Cerebellum (tissue), 4 donors: ENCODE measurements at places on chromosomes 7 and 10.

DNA sequence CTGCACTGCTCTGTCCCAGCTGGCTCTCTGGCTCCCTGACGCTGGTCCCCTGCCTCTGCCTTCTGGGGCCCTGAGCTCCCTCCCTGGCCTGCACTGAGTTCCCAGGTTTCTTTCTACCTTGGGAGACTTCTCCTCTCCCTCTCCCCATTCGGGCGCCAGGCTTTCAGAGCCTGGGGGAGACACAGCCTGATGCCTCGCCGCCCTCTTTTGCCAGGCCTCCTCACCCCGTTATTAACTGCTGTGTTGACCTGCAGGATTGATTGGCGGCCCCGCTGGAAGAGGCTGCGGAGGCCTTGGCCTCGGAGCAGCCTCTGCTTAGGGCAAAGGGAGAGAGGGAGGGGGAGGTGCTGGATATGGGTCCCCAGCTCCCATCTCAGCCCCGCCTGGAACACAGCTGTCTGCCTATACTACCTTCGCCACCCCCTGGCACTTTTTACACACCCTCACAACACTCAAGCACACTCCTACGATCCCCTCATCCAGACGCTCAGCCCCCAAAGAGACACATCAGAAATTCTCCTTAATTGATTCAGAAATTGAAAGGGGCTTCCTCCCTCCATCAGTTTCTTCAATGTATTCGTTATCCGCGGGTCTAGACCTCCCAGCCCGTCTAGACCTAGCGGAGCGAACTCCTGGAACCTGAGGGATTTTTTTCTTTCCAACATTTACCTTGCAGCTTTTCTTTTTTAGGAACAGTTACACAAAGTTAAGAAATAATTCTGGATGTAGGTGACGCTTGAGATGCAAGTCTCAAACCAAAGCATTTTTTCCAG, 7.1 kb upstream of the PAX2 start:
- DNase-seq: no peak

- peak; percentile 23 for DNase-seq
Measured at GRCh38 chr10:48309711-48310226, 3.3 kb downstream of the MAPK8 start.

- no peak for DNase-seq
Measured at GRCh38 chr7:41134300-41135255, 568.3 kb downstream of the INHBA start.

GRCh38 chr7:45268013-45268412, 110.4 kb downstream of the RAMP3 start:
- DNase-seq: no peak

- no peak for DNase-seq
Measured at GRCh38 chr10:27621461-27621860, 117.4 kb downstream of the RAB18 start.

GRCh38 chr7:99860281-99861127, 16.3 kb downstream of the OR2AE1 start:
- no peak for DNase-seq

GRCh38 chr7:105246256-105246655, 142.5 kb downstream of the SRPK2 start:
- DNase-seq: no peak

GRCh38 chr7:16794986-16795385, 9.8 kb downstream of the AGR2 start:
- no peak for DNase-seq

GRCh38 chr10:69334302-69335062, 56.2 kb downstream of the HK1 start:
- DNase-seq: no peak

DNA sequence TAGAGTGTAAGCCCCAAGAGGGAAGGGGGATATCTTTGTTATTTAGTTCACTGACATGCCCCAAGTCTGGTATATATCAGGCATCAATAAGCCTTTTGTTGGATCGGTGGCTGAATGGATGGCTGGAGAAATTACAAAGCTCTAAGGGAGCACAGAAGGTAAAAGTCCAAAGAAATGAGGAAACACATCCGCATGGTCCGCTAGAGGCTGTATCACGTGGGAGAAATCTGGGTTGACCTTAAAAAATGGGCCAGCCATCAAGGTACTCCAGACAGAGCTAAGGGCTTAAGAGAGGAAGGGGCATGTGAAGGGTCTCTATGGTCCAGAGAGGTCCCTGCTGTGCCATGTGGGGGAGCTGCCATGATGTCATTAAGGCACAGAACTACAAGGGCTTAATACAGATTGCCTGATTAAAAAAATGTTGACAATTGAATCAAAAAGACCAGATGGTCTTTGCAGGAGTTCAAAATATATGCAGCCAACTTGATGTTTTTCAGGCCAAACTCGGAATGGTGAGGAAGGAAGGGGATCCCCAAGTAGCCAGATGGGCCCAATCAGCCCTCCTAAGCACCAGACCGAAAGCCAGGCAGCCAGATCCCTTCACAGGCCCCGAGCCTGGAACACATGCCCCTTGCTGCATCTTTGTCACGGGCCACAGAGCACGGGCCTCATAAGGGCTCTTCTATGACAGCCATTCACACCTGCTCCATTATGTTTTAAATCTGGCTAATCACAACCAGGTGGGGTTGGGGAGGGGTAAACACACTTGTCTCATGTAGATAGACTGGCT, 31.9 kb downstream of the SCRN1 start:
- DNase-seq: peak; percentile 92

- no peak for DNase-seq
Measured at GRCh38 chr10:24288581-24288980, 79.6 kb downstream of the KIAA1217 start.

- no peak for DNase-seq
Measured at GRCh38 chr10:79193694-79194382, 125.1 kb downstream of the ZMIZ1 start.
